CD4-positive, alpha-beta memory T cell (primary cell): ENCODE measurements at places on chromosomes 5 and 9. TPM values are rescaled to one million over a fixed set of nuclear protein-coding genes. Genes with fewer than 3 reads are reported as not detected.

- no peak for DNase-seq
These were observed 119.0 kb downstream of the NR3C1 start for GRCh38 chr5:143284521-143284920.

GRCh38 chr5:167870055-167870454 is 421.4 kb upstream of the WWC1 start:
- no peak for DNase-seq

DNA sequence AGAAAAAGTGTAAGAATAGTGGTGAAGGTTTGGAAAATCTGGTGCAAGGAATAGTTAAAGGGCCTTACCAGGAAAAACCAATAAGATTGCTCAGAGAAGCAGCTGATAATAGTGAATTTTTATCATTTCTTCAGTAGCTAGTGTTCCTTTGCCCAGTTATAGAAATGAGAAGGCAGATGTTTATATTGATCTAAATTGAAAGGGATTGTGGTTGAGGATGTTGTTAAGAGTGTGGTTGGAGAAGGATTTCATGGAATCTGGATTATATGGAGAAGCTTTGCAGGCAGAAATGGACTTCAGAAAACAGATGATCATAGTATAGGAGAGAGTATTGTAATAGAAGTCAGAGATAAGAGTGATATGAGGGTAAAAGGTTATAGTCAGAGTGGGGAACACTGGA is 102.6 kb downstream of the XRCC4 start:
- DNase-seq, result no peak

DNA sequence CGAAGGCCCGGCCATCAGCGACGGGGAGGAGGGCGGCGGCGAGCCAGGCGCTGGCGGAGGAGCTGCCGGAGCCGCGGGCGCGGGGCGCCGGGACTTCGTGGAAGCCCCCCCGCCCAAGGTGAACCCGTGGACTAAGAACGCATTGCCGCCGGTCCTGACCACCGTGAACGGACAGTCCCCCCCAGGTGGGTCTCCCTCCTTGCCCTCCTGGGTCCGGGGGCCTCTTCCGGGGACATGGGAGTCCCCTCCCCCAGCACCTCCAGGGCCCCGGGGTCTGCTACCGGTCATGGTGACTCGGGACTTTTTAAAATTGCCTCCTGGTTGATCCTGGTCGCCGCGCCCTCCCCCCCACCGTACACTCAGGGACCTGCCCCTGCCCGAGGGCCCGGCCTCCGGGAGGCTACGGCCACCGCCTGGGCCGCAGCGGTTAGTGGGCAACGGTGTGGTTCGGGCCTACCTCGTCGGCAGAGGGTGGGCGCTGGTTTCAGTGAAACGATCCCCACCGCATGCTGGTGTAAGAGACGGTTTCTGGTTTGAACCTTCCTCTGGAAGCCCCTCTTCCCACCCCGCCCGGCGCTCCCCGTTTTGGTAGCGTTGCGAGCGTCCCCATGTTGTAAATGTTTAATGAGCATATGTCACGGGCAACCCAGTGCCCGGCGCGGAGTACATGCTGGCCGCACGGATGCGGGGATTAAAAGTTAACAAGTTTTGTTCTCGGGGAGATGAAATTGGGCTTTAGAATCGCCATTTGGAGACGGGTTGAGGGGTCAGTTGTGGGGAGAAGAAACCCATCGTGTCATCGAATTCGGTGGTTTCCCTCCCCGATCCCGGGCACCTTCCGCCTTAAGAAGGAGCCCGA is 1.1 kb downstream of the LARP1 start:
- peak; percentile 71 for DNase-seq

DNA sequence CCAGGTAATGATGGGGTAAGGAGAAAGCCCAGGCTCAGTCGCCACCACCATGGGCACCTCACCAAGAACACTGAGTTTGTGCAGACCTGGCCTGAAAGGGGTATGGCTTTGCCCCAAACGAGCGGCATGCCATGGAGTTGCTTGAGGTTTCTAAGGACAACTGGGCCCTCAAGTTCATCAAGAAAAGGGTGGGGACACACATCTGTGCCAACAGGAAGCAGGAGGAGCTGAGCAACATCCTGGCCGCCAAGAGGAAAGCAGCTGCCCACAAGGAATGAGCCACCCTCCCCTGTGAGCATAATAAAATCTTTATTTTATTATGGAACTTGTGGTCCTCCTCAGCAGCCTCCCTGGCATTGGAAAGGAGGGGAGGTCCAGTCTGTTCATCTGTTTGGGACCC is 23.8 kb downstream of the CD14 start:
- DNase-seq, result no peak

DNA sequence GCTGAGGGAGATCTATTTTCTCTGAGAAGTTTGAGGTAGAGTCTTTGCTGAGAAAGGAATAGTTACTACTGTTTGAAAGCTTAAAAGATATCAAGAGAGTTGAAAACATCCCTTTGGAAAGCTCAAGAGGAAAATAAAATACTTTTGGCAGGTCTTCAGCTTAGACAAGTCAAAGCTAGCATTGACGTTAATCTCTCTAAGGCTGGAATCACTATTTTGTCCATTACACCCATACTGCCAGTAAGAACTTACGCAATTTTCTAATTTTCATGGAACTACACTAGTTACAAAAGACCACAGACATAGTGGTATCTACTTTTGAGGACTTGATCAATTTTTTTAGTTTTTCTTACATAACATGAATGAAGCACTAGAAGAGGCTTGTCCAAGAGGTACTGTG is 494.9 kb downstream of the PSAT1 start:
- DNase-seq, result no peak

DNA sequence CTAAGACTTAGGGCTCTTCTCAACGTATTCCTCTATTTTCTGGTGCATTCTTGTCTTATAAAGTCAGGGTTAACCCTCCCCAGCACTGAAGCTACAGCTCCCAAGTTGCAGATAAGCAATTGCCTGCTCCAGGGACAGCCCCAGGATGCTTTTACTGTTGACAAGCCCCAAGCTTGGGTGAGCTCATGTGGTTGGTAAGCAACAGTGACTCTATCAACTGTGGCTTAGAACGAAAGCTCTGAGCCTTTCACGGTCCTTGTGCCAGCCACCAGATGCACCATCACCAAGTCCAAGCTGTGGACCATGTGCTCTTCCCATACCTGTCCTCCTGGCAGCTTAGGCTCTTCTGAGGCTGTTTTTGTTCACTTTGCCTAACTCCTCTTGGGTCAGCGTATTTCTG is 13.5 kb downstream of the ADRB2 start:
- DNase-seq, result peak; percentile 40

DNA sequence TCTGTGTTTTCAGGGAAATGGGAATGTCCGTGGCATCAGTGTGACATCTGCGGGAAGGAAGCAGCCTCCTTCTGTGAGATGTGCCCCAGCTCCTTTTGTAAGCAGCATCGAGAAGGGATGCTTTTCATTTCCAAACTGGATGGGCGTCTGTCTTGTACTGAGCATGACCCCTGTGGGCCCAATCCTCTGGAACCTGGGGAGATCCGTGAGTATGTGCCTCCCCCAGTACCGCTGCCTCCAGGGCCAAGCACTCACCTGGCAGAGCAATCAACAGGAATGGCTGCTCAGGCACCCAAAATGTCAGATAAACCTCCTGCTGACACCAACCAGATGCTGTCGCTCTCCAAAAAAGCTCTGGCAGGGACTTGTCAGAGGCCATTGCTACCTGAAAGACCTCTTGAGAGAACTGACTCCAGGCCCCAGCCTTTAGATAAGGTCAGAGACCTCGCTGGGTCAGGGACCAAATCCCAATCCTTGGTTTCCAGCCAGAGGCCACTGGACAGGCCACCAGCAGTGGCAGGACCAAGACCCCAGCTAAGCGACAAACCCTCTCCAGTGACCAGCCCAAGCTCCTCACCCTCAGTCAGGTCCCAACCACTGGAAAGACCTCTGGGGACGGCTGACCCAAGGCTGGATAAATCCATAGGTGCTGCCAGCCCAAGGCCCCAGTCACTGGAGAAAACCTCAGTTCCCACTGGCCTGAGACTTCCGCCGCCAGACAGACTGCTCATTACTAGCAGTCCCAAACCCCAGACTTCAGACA is 9.5 kb downstream of the RAB24 start:
- no peak for DNase-seq

GRCh38 chr5:131196331-131196730 is 25.6 kb downstream of the LYRM7 start:
- DNase-seq, result no peak

- no peak for DNase-seq
These were observed 8.0 kb upstream of the SPATA31D1 start for GRCh38 chr9:81980568-81980967.

DNA sequence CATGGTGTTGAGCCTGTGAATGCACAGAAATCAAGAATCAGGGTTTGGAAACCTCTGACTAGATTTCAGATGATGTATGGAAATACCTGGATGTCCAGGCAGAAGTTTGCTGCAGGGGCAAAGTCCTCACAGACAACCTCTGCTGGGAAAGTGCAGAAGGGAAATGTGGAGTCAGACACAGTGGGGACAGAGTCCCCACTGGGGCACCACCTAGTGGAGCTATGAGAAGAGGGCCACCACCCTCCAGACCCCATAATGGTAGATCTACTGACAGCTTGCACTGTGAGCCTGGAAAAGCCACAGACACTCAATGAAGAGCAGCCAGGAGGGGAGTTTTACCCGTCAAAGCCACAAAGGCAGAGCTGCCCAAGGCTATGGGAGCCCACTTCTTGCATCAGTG is 181.9 kb upstream of the SEMA6A start:
- no peak for DNase-seq

GRCh38 chr5:141952020-141952419 is 6.0 kb downstream of the PCDH12 start:
- no peak for DNase-seq

DNA sequence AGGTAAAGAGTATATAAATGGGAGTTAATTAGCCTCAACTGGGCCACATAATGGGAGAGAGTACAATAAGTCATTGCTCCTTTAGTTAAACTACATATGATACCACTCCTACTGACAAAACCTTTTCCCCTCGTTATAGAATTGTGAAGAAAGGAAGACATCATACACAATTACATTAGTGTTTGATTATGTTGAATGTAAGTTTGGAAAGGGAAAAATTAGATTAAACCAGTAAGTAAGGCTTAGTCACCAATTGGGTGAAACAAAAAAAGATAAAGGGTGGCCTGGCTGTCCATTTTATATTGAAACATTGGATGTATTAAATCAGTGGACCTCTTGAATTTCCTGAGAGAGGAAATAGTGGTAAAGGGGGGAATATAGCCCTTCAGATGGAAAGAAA is 464.3 kb upstream of the PAPPA start:
- DNase-seq, result no peak

The PPP3R2 gene
- total RNA-seq, result not detected

The HMCN2 gene
- not detected for total RNA-seq

The SRP19 gene
- 54.4 TPM for total RNA-seq

The OBP2B gene
- total RNA-seq, result not detected

The NRARP gene
- 0.29 TPM for total RNA-seq

The IER5L gene
- 3.1 TPM for total RNA-seq

The ZNF483 gene
- total RNA-seq, result 17.6 TPM

The TMEM203 gene
- total RNA-seq, result 42.9 TPM

The ST6GALNAC6 gene
- 127 TPM for total RNA-seq

The ZNF346 gene
- total RNA-seq, result 24.0 TPM

The FOXD4L4 gene
- 0.47 TPM for total RNA-seq

The ANKRD55 gene
- total RNA-seq, result 12.3 TPM

The WDR38 gene
- total RNA-seq, result not detected
